ENCODE measurements at places on chromosomes 4 and X. TPM values are rescaled to one million over a fixed set of nuclear protein-coding genes. Genes with fewer than 3 reads are reported as not detected.

The MTNR1A gene
- not detected for polyA plus RNA-seq

The DNAAF6 gene
- polyA plus RNA-seq: not detected

The PCDH11X gene
- polyA plus RNA-seq: 0.02 TPM

The EPGN gene
- 12.8 TPM for polyA plus RNA-seq

The COX7B gene
- 1,162 TPM for polyA plus RNA-seq

The DLG3 gene
- polyA plus RNA-seq: 19.0 TPM
